Hematopoietic multipotent progenitor cell treated with erythropoietin and hydrocortisone succinate and interleukin-3 and kit ligand, for 15 days (in vitro differentiated cells): ENCODE measurements at places on chromosomes 5 and 9.
A peak's percentile ranks its signal among the peaks of the same experiment; 100 is the strongest.

GRCh38 chr5:165906871-165907270, 2384.6 kb upstream of the WWC1 start:
- DNase-seq = no peak

- DNase-seq = no peak
Measured at GRCh38 chr9:105262497-105262896, 18.0 kb downstream of the SLC44A1 start.

GRCh38 chr9:124676159-124676551, 95.0 kb downstream of the NR6A1 start:
- no peak for DNase-seq

- DNase-seq = no peak
Measured at GRCh38 chr5:14528926-14529325, 52.7 kb upstream of the OTULINL start.

DNA sequence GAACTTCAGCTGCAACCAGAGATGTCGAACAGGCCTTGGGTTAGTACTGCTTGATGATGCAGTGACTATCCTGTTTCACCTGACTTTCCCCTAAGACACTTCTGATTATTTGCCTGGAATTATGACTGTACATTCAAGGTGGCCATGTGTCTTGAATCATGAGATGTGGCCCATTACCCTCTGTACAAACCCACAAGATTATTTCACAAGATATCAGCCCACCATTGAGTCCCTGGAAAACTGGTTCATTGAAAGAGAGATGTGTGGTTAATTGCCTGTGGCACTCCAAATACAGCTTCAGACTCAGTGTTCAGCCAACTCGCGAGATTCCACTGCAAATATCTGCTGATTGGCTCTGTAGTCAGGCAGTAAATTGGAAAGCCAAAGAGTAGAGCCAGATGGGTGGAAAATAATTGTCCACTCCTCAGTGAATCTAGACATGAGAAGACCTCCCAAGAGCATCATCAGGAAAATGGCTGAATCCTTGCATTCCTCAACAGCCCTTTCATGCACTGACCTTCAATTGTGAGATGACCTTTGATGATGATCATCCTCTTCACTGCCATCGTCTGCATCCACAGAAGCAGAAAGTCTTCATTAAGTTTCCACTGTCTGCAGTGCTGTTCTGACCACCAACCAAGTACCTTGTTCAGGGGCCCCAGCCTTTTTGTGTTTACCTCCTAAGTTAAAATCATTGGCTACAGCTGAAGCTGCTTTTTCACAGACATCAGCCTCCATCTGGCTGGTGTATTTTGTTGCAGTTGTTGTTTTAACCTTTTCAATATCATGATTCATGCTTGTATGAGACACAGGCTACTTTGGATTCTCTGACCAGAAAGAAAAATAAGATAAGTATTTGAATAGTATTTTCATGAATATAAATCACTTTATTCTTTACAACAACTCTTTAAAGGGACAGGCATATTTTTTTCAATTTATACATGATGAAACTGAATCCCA, 75.2 kb downstream of the ESM1 start:
- DNase-seq = no peak

DNA sequence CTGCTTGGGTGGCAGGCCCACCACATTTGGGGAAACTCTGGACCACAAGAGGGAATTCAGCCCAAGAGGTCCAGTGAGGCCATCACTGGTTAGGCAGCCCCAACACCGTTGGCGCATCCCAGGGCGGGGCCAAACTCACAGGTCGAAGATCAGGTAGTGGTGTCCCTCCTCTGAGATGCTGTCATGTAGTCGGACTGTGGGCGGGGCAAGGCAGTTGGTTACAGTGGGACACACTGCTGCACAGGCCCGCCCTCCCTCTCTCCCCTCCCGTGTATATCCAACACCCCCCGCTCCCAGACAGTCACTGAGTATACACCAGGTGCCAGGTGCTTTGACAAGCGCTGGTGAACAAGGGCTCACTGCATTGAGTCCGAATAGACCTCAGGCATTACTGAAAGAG, 32.1 kb downstream of the CAMK2A start:
- DNase-seq = no peak

DNA sequence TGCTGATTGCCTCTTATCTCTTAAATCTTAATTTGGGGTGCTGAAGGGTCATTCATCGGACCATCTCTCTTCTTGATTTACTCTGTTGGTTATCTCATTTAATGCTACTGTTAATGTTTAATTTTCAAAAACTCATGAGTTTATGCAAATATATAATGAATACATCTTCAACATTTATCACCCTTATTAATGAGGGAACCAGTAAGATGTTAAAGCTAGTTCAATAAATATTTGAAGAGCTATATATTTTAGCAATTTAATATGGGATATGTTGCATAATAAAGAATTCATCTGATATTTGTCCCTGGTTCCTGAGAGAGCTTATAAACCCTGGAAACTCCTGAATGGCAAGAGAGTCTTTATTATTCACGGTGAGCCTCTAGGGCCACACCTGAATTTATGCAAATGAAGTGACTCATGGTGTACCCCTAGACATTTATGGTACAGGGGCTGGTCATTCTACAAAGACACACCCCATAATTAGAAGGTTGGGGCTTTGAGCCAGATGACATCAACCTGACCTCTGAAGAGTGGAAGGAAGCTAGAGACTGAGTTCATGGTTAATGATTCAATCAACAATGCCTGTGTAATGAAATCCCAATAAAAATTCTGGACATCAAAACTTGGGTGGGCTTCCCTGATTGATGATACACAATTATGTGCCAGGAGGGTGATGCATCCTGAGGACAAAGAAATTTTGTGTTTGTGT, 339.5 kb upstream of the ZNF608 start:
- no peak for DNase-seq

- no peak for DNase-seq
Measured at GRCh38 chr9:72574156-72574810, 52.9 kb downstream of the TMC1 start.

DNA sequence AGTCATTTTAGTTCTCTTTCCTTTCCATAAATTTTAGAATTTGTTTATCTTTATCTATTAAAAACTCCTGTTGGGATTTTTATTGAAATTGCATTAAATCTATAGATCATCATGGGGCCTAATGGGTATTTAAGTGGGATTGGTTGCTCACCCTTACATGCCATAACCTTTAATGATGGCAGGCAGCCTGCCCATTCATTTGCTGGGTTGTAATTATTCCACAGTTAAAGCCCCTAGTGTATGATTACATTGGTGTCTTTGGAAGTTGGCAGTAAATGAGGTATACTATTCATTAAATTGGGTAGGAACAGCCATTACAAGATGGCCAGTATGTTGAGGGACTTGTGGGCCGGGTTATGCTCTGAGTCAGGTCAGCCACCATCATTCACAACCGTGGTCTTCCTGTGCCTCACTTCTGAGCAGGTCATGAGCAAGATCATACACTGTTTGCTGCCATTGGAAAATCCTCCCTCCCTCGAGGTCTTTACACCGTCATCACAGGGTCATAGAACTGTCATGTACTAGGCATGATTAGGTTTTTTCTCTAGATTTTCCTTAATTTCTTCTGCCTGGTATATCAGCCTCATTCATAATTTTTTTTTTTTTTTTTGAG, 59.5 kb downstream of the CYSTM1 start:
- no peak for DNase-seq

GRCh38 chr5:37825334-37825915, 14.4 kb downstream of the GDNF start:
- no peak for DNase-seq

- no peak for DNase-seq
Measured at GRCh38 chr9:99628849-99629620, 192.7 kb upstream of the NR4A3 start.

GRCh38 chr9:26058111-26058895, 380.1 kb upstream of the TUSC1 start:
- DNase-seq = no peak

GRCh38 chr5:135025730-135026644, 8.0 kb downstream of the PITX1 start:
- DNase-seq = no peak

- DNase-seq = peak; percentile 44
Measured at GRCh38 chr5:43065387-43065947, 25.3 kb upstream of the ANXA2R start.

DNA sequence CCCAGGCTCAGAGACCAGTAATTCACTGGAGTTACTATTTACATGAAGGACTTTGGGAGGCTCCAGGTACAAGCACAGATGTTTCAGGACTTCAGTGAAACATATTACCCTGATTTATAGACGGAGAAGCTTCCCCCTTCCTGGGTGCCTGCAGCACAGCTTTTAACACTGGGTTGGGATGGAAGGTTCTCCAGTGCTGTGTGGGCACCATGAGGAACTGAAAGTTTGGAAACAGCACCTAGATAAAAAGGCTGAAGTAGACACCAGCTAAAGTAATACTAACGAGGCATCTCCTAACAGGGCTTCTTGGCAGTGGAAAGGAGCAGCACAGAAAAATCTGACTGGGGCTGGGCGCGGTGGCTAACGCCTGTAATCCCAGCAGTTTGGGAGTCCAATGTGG, 70.7 kb downstream of the GCNT1 start:
- no peak for DNase-seq

- DNase-seq = no peak
Measured at GRCh38 chr5:37730896-37731455, 108.9 kb downstream of the GDNF start.
